Fibroblast of villous mesenchyme (primary cell): ENCODE measurements at places on chromosomes 12 and 14. TPM values are rescaled to one million over a fixed set of nuclear protein-coding genes. Genes with fewer than 3 reads are reported as not detected.
A peak's percentile ranks its signal among the peaks of the same experiment; 100 is the strongest.

Gene TGM1
- 0.64 and 2.2 TPM in 2 replicates for total RNA-seq

- no peak for DNase-seq
Measured at GRCh38 chr14:20696764-20697163, 8.2 kb downstream of the ANG start.

- DNase-seq: no peak
Measured at GRCh38 chr12:105677672-105678071, 347.2 kb downstream of the C12orf75 start.

DNA sequence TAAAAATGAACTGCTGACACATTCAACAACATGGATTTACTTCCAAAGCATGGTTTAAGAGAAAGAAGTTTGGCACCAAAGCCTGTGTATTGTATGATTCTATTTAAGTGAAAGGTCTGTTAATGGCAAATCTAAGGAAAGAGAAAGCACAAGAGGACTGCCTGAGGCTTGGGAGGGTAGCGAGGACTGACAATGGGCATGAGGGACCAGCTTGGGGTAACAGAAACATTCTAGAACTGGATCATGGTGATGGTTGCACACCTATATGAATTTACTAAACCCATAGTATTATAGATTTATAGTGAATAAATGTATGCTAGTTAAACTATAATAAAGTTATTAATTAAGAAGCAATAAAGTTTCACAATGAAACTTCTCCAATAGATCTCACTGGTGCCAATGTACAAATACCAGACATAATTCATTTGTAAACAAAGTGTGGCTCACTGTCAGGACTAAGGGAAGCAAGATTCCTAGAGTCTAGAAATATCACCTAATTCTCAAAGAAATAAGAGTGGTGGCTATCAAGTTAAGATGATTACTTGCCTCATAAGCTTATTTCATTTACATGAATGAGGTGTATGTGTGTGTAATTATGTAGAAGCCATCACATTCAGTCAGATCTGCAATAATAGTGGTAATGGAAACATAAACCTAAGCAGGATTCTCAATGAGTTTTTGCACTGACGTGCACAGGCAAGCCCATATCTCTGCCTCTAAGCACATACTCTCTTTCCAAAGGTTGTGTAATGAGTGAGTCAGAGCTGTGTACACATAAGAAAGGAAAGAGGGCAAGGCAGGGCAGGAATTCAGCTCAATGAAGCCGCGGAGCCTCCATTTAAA is 353.4 kb downstream of the KCNH5 start:
- peak; percentile 91 for DNase-seq

DNA sequence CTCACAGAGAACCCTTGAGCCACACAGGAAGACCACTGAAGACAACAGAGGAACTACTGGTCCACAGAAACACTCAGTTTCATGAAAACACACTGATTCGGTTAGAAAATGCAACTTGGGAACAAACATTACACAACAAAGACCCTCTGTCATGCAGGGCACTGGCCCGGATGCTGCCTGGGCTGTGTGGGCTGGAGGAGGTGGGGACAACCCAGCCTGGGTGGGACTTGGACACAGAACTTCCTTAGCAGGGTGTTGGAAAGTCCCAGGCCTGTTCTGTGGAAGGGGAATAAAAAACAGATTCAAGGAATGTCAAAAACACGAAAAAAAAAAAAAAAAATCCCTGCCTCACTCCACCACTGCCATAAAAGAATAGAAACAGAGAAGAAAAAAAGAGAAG is 181.0 kb downstream of the MON2 start:
- peak; percentile 20 for DNase-seq

GRCh38 chr14:55891692-55892091 is 226.5 kb upstream of the PELI2 start:
- no peak for DNase-seq

- DNase-seq: no peak
Measured at GRCh38 chr12:28237423-28237822, 47.2 kb downstream of the CCDC91 start.

DNA sequence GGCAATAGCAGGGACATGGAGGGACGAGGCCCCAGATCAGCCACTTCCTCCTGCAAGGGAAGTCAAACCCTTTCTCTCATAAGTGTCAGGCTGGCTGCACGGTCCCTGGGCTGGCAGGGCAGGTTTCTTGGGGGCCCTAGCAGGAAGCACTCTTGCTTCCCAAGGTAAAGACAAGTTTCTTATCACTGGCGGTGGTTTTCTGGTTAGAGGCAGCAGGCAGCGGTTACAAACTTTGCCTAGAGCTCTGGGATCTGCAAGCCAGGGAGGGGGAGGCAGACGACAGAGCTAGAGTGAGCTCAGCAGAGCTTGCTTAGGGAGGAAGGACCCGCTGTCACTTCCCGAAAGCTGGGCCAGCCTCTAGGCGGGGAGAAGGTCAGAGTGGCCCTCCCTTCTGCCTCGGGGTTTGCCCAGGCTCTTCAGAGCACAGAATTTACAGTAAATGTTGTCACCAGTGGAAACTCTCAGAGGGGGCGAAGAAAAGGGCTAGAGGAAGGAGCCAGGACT is 20.4 kb downstream of the BATF start:
- DNase-seq: peak; percentile 74

Gene LMNTD1
- not detected in 2 replicates for total RNA-seq

Gene KRT3
- total RNA-seq: not detected in 2 replicates

DNA sequence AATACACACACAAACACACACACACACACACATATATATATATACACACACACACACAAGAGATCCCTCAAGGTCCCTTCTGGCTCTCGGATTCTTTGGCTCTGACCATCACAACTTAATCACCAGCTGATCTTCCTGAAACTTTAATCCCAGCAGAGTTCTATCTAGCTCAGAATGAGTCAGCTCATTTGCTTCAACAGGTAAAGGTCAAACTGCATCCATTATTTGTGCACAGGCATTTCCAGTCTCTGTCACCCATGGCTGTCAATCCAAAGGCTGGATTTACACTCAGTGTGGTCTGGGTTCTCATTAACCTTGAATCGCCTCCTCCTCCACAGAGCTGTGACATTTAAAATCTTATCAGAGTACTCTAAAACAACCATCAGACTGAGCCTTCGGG is 113.3 kb upstream of the TMPO start:
- no peak for DNase-seq

- no peak for DNase-seq
Measured at GRCh38 chr12:120939523-120939922, 35.4 kb upstream of the SPPL3 start.

Gene BCL2L2
- 17.7 and 20.7 TPM in 2 replicates for total RNA-seq

Gene GPRC5D
- total RNA-seq: not detected in 2 replicates

- no peak for DNase-seq
Measured at GRCh38 chr14:55869397-55870049, 248.7 kb upstream of the PELI2 start.

DNA sequence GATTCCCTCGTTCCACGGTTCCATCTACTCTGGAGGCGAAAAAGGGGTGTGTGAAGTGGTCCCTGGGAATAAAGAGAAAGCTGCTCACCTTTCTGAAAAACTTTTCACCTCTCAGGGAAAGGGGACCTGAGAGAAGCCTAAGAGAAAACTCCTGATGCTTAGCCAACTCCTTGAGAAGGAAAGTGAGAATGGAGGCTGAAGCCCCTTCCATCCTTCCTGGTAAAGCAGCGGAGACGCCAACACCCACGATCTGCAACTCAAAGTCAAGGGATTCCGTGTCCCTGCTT is 110.0 kb downstream of the ARF6 start:
- no peak for DNase-seq

Gene MYF5
- not detected in 2 replicates for total RNA-seq

- DNase-seq: peak; percentile 9
Measured at GRCh38 chr12:77537663-77538062, 293.0 kb upstream of the NAV3 start.

Gene RIMBP2
- not detected in 2 replicates for total RNA-seq

- DNase-seq: peak; percentile 55
Measured at GRCh38 chr12:132030367-132031038, 80.8 kb downstream of the EP400 start.

DNA sequence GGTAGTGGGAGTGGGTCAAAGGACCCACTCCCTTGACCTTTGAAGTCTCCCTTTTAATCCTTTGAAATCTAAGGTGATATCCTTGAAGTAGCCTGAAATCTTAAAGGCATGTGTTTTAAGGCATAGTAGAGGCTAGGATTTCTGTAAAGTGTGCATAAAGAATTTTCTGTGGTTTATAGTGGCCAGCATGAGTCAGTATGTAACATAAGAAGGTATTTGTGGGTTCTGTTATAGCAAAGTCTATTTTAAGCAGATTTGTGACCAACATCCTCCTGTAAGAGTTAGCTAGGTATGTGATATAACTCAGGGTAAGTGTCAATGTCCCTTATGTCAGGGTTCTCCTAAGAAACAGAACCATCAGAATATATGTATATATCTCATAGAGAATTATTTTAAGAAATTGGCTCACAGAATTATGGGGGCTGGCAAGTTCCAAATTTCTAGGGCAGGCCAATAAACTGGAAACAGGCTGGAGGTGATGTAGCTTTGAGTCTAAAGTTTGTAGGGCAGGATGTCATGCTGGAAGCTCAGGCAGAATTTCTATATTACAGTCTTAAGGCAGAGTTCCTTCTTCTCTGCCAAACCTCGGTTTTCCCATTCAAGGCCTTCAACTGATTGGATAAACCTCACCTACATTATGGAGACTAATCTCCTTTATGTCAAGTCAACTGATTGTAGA is 18.7 kb upstream of the EPYC start:
- peak; percentile 68 for DNase-seq

Gene SLC4A8
- 6.9 and 9.0 TPM in 2 replicates for total RNA-seq

- no peak for DNase-seq
Measured at GRCh38 chr12:67457778-67458665, 188.9 kb downstream of the CAND1 start.

Gene ACOT6
- under 0.01 TPM in 1 of 2 replicates, not detected in the other for total RNA-seq
